ENCODE measurements at places on chromosomes 2 and 18.

DNA sequence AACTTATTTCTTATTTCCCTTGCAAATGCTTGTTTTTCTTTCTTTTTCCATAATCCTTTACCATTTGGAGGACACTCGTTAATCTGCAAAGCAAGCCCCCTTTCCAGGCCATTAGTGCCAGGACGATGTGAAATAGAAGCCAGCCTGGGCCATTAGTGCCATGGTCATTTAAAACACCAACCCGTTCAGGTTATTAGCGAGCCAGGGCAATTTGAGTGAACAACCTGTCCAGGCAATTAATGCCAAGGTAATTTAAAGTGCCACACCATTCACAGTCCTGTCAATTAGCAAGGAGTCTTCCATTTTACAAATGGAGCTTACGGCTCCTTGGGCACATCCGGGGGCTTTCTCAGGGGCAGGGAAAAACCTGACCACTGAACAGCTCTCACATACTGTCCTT lies 370.6 kb downstream of the HRH4 start:
- DNase-seq = peak; percentile 13

DNA sequence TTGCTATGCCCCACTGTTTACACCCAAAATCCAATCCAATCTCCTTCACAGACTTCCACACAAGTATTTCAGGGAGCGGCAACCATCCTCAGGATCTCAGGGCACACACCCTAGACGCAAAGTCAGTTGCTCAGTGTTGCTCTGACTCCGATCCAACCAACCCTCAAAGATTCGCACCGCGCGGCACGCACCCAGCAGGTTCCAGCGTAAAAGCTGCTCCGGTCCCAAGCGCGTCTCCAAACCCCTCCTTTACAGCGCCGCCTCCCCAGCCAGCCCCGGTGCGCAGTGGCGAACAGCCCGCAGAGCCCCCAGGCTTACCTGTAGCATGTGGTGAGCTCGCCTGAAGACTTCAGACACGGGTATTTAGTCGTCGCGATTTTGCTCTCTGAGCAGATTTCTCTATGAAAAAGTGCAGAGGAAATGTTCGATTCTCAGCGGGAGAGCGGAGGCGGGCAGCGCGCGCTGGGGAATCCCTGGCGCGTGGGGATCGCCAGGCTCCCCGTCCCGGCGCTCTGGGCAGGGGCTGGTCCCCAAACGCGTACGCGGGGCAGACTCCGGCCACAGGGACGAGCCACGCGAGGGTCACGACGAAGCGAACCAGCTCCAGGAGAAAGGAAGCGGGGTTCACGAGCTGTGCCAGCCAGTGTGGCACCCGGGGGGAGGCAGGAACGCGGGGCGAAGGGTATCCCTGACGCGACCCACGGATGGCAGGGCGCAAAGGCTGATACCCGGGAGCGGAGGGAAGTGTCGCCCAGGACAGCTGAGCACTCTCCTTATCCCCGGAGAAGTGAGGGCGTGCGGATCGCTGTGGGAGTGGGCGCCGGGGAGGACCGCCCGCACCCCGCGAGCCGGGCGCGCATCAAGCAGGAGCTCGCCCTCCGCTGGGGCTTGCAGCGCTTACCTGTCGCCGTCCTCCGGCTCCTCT lies 650 bp downstream of the CCBE1 start:
- peak; percentile 20 for DNase-seq

- no peak for DNase-seq
These were observed 85.4 kb upstream of the ZEB2 start for GRCh38 chr2:144605231-144605840.

- no peak for DNase-seq
These were observed 7.2 kb downstream of the SLC30A3 start for GRCh38 chr2:27255660-27256059.

DNA sequence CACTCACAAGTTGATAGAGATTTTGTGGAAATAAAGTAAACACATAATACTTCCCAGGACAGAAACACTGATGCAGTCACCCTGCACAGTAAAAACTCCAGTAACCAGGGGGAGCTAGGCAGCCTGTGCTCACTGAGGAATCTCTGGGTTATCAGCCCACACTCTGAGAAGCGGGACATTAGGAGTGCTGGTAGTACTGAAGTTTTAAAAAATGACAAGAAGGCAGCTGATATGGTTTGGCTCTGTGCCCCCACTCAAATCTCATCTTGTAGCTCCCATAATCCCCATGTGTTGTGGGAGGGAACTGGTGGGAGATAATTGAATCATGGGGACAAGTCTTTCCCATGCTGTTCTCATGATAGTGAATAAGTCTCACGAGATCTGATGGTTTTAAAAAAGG lies 31.4 kb downstream of the KCTD1 start:
- no peak for DNase-seq

DNA sequence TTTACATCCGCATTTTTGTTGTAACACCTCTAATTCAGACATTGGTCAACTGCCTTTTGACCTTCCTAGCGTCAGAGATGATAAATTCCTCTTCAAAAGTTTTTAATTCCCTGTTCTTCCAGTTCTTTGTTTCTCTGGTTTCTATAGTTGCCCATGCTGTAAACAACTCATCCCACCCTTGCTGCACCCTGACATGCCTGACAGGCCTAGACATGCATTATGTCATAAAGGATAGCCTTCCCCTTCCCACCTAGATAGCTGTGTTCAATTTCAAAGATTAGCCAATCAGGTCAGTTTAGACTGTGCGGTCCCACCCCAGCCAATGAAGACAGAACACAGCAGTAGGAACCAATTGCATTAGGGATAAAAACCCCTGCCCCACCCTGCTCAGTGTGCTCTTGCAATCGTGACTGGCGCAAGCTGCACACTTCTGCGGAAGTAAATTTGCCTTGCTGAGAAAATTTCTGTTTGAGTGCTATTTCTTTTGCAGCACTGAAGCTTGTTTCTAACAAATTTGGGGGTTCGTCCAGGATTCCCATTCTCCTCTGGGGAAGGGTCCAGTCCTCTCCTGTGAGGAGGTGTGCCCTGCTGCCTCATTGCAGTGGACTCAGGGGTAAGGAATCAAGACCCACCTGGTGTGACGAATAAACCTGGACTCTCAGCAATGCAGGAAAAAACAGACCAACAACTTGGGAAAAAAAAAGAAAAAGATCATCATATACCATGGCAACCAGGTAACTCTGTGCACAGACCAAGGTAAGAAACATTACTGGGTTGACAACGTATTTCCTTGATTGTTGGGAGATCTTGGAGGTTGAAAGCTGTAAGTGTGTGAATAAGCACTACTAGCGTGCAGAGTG lies 9.1 kb upstream of the SAP130 start:
- no peak for DNase-seq

DNA sequence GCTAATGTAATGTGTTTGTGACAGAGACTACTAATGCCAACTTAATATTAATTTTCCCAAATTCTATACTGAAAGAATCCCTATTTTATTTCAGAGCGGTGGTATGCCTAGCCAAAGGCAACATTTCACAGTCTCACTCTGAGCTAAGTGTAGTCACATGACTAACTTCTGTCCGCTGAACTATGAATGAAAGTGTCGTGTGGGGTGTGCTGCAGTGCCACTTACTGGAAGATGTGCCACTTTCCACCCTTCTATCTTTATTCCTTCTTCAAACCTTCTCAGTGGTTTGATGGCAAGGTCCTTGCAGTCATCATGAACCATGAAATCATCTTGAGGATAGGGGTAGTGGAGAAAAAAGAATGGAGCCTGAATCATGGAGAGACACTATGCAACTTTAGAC lies 47.3 kb upstream of the C1D start:
- DNase-seq = peak; percentile 13

GRCh38 chr2:198913394-198914152 lies 544.2 kb downstream of the SATB2 start:
- no peak for DNase-seq
